Mucosa of gallbladder (tissue), 1 donor: ENCODE measurements at places on chromosomes 4 and X. TPM values are rescaled to one million over a fixed set of nuclear protein-coding genes. Genes with fewer than 3 reads are reported as not detected.

MTNR1A gene
- total RNA-seq = not detected

SLITRK2 gene
- total RNA-seq = 0.14 TPM

NAP1L2 gene
- 4.4 TPM for total RNA-seq

DNA sequence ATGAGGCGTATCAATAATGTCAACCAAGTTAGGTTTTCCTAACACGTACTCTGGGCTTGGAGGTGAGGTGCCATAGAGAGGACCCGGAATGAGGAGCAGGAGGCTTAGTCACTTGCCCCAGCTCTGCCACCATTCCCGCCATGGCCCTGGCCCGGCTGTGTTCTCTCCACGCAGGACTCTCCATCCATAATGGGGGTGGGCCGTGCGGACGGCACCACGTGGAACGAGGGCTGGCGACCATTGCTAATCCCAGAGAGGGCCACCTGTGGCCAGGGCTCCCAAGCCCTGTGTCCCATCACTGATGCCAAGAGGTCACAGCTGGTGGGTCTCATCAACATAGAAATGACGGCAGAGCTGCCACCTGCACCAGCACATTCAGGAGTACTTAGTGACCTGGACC lies 76.4 kb downstream of the JAKMIP1 start:
- no peak for DNase-seq

DNA sequence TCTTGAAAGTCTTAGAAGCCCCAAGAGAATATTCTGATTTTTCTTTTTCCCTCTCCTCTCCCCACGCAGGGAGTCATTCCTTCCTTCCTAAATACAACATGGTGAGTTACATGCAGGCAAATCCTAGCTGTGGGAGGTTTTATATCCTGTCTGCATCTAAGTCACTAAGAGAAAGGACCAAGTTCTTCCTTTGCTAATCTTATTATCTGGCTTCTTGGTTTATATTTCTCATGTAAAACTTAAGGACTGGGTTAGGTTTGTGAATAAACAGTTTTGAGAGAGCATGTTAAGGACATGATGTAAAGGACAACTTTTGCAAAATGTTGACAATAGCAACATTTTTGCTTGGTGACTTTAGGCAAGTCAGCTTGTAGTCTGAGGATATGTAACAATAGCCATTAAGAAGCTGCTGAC lies 5.1 kb upstream of the CXCL9 start:
- DNase-seq = no peak

DNA sequence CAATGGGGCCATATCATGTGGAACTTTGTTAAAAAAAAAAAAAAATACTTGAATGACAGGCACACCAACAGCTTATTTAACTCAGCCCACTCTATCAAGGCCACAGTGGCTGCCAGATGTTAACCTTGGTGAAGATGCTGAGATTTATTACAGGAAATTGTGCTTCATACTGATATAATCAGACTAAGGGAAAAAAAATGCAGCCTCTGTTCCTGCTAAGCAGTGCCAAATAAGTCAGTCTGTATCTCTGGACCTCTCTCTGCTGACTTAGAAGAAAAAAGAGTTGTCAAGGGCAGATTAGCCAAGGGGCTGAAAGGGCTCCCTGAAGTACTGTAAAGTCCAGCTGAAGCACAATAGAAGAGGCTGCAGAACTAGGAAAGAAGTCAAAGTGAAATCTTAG lies 677.7 kb upstream of the HTR2C start:
- DNase-seq = no peak

MFSD8 gene
- total RNA-seq = 23.7 TPM

DNA sequence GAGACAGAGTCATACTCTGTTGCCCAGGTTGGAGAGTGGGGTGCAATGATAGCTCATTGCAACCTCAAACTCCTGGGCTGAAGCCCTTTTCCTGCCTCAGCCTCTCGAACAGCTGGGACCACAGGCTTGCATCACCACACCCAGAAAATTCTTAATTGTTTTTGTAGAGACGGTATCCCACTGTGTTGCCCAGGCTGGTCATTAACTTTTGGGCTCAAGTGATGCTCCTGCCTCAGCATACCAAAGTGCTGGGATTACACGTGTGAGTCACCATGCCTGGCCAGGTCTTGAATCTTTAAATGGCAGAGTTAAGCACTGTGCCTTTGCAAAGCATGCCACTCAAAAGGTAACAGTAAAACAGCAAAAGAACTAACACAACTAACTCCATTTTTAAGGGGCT lies 28.6 kb upstream of the BBS12 start:
- no peak for DNase-seq
